ENCODE measurements at places on chromosomes 2 and 18. TPM values are rescaled to one million over a fixed set of nuclear protein-coding genes. Genes with fewer than 3 reads are reported as not detected.

The DCDC2C gene
- not detected for total RNA-seq

The MZT2B gene
- total RNA-seq, result 194 TPM

The BMP10 gene
- not detected for total RNA-seq

The LRRC30 gene
- total RNA-seq, result not detected

The ZNF142 gene
- total RNA-seq, result 28.7 TPM

The TNFAIP6 gene
- 0.82 TPM for total RNA-seq

The RTP5 gene
- not detected for total RNA-seq

The NFATC1 gene
- total RNA-seq, result 16.1 TPM

The IGFBP5 gene
- 23.4 TPM for total RNA-seq

The GCG gene
- not detected for total RNA-seq

The ARMC9 gene
- total RNA-seq, result 21.3 TPM

The SP5 gene
- not detected for total RNA-seq

The RAX gene
- not detected for total RNA-seq

The PRSS56 gene
- not detected for total RNA-seq

The CASP10 gene
- total RNA-seq, result 42.1 TPM

The TXNDC2 gene
- total RNA-seq, result not detected

The IL36G gene
- total RNA-seq, result not detected

The CCDC121 gene
- 1.5 TPM for total RNA-seq

Measured in glomerular endothelial cell (primary cell).